ENCODE measurements at places on chromosomes 1 and 21. TPM values are rescaled to one million over a fixed set of nuclear protein-coding genes. Genes with fewer than 3 reads are reported as not detected.
A peak's percentile ranks its signal among the peaks of the same experiment; 100 is the strongest.

DNA sequence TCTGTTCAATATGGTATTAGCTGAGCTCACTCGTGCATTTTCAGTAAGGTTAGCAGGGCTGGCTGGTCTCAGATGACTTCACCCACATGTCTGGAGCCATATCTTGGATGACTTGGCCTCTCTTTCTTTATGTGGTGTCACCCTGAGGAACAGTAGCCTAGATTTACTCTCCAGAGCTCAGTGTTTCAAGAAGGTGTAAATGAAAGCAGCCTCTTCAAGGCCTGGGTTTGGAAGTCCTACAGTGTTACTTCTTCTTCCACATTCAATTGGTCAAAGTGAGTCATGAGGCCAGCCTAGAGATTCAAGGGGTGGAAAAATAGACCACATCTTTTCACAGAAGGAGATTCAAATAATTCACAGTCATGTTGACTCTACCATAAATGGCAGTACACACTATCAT, 12.2 kb downstream of the VCAM1 start:
- no peak overlapping the region for H3K4me3 ChIP-seq
- no peaks in the 10 kb centered on the region for H3K36me3 ChIP-seq
- DNase-seq = no peak
- H3K27me3 ChIP-seq = no peaks in the 10 kb centered on the region
- H3K27ac ChIP-seq = no peak overlapping the region

GRCh38 chr1:177444997-177445746, 274.4 kb downstream of the BRINP2 start:
- H3K4me3 ChIP-seq = no peak overlapping the region
- no peaks in the 10 kb centered on the region for H3K27me3 ChIP-seq
- no peak overlapping the region for H3K27ac ChIP-seq

Gene PPM1J
- not detected for total RNA-seq

Gene ACTL8
- not detected for total RNA-seq

DNA sequence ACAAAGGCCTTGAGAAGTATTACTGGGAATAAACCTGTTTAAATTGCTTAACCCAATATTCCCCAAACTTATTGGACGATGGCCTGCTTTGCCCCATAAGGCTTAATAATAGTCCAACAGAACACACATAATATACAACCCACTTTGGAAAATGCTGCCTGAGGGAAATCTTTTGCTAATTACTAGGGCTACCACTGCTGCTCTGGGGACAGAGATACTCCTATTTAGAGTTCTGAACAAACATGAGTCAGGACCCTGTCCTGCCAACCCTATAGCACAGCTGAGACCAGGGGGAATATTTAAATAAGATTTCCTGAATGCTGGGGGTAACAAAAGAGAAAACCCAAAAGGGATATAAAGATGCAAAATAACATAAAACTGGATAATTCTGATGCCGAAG, 139.1 kb downstream of the BRINP2 start:
- no peaks in the 10 kb centered on the region for H3K36me3 ChIP-seq
- no peak overlapping the region for H3K4me3 ChIP-seq
- H3K27ac ChIP-seq = no peak overlapping the region
- H3K27me3 ChIP-seq = no peaks in the 10 kb centered on the region
- no peaks in the 10 kb centered on the region for H3K4me1 ChIP-seq
- DNase-seq = no peak

GRCh38 chr1:222654849-222655248, 37.0 kb downstream of the MIA3 start:
- peak; percentile 41 for DNase-seq
- peaks cover 87% of the 10 kb centered on the region for H3K36me3 ChIP-seq
- H3K27ac ChIP-seq = peak overlapping the region; percentile 78

DNA sequence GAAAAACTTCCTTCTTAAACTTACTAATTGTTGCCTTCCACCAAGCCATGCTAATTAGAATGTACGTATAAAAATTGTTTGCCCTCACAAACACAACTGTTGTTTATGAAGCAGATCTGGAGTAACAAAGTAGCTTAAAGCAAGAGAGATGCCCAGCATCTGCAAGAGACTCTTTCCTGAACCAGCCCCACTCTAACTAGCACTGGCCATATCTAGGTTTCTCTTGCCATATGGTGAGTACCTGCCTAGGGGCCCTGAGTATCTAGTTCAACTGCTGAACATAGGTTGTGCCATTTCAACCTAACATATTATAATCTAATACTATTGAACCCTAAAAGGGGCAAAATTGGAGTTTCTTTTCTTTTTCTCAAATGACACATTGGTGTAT, 883.4 kb upstream of the B3GALT2 start:
- no peaks in the 10 kb centered on the region for H3K27me3 ChIP-seq
- no peak overlapping the region for H3K4me3 ChIP-seq
- no peaks in the 10 kb centered on the region for H3K36me3 ChIP-seq
- no peak overlapping the region for H3K27ac ChIP-seq
- no peaks in the 10 kb centered on the region for H3K4me1 ChIP-seq

DNA sequence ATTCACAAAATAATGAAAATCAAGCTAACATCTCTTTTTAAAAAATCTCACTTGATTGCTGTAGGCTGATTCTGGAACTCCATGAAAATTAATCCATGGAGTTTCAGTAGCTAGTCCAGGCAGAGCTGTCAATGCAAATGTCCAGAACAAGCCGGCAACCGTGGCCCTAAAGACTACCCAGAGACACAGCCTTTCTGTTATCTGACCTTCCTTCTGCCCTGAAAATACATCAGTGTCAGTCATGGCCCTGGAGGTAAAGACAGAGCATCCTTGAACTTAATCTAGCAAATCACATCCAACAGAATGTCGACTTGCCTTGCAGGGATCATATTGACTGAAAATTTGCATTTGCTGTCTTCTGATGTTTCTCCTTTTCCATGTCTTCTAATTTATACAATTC, 887.4 kb upstream of the B3GALT2 start:
- no peaks in the 10 kb centered on the region for H3K27me3 ChIP-seq
- H3K4me1 ChIP-seq = no peaks in the 10 kb centered on the region
- no peaks in the 10 kb centered on the region for H3K36me3 ChIP-seq
